ENCODE measurements at places on chromosomes 12 and 14. TPM values are rescaled to one million over a fixed set of nuclear protein-coding genes. Genes with fewer than 3 reads are reported as not detected.
A peak's percentile ranks its signal among the peaks of the same experiment; 100 is the strongest.

DNA sequence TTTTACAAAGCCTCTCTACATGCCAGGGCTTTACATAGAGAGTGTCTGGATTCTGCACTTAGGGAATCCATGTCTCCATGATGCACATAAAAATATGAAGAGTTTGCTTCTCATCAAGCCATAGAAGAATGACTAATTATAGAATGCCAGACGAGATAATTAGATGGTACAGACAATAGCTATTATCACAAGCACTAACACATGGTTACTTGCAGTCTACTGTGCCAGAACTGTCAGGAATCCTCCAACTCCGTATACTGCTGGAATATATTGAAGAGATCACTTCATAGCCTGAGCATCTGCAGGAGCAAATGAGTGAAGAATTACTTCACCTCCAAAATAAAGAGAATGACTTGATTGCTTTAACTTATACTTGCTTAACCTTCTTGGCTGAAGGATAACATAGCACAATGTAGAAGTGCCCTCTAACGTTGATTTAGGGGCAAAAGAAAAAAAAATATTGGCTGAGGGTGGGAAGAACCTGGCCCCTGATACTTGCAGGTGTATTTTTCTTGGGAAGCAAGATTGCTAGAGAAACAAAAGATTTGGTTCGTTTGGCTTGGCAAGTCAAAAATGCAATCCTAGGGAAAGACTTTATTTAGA is 272.8 kb upstream of the FAR2 start:
- no peak for DNase-seq

- no peak for DNase-seq
These were observed 22.9 kb downstream of the SPTLC2 start for GRCh38 chr14:77593501-77593961.

GRCh38 chr12:12903642-12904609 is 12.6 kb downstream of the GPRC5A start:
- DNase-seq: no peak

DNA sequence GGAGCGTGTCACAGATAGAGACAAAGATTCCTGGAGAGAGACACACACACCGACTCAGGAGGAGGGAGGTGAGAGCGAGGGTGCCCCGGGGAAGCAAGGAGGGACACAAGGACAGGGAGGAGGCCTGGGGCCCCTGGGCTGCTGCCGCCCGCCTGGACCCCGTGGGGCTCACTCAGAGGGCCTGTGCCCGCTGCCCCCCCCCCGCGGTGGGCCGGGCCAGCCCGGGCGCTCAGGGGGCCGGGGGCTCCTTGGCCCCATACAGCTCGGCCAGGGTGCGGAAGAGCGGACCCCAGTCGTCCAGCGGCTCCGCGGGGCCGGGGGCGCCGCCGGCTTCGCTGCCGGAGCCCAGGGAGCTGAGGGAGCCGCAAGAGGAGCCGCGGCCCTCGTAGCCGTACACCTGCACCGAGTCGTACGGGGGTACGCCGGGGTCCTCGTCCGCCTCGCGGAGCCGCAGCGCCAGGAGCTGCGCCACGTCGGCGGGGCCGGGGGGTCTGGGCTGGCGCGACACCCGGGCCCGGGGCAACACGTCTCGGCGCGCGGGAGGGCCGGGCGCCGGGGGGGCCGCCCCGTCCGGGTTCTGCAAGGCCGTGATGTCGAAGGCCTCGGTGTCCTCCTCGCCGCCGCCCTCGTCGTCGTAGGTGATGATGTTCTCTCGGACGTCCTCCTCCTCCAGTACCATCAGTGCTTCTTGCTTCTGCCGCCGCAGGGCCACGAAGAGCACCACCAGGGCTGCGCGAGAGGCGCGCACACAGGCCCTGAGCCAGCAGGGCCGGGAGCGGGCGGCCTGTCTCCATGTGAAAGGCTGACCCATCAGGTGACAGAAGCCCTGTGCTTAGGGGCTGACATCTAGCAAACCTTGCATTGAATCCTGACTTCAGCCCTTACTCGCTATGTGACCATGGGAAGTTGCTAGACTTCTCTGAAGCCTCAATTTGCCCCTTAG is 6.0 kb downstream of the PSMB11 start:
- peak; percentile 40 for DNase-seq

- no peak for DNase-seq
These were observed 30.2 kb upstream of the RNU6-8 start for GRCh38 chr14:32233260-32233659.

DNA sequence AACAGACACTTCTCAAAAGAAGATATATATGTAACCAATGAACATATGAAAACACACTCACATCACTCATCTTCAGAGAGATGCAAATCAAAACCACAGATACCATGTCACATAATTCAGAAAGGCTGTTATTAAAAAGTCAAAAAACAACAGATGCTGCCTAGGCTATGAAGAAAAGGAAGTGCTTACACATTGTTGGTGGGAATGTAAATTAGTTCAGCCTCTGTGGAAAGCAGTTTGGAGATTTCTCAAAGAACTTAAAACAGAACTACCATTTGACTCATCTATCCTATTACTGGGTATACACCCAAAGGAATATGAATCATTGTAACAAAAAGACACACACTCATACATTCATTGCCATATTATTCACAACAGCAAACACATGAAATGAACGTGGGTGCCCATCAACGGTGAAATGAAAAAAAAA is 35.1 kb downstream of the EIF2S3B start:
- no peak for DNase-seq

DNA sequence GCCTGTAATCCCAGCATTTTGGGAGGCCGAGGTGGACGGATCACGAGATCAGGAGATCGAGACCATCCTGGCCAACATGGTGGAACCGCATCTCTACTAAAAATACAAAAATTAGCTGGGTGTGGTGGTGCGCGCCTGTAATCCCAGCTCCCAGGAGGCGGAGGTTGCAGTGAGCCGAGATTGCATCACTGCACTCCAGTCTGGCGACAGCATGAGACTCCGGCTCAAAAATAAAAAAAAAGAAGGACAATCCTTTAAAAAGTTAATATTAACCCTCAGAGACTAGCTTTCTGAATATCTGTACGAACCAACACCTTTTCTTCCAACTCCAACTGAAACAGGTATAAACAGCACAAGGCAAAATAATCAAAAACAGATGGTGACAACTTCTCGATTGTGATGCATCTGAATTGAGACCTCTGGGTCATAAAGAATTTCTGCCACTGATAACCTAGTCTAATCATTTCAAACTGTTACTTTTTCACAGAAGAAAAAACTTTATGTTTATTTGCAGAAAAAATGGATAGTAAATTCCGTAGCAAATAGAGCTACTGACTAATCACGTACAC is 27.8 kb downstream of the CLIP1 start:
- DNase-seq: no peak

DNA sequence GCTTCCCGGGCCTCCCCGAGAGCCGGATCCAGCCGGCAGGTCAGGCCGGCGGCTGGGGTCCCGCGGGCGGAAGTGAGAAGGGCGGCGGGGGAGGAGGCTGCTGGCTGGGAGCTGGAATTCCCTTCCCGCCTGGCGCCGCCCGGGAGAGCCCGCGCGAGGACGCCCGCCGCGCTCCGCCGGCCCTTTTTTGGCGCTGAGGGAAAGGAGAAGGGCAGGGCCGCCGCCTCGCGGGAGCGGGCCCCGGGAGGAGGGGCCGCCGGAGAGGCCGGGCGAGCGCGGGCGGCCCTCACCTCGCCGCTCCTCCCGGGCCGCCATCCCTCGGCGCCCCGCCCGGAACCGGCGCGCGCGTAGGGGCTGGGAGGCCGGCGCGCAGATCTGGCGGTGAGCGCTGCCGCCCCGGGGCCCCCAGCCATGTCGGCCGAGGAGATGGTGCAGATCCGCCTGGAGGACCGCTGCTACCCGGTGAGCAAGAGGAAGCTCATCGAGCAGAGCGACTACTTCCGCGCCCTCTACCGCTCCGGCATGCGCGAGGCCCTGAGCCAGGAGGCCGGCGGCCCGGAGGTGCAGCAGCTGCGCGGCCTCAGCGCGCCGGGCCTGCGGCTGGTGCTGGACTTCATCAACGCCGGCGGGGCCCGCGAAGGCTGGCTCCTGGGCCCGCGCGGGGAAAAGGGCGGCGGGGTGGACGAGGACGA is at the start of the genes KLHL42 and MANSC4:
TSS of gene KLHL42 (plus strand) at position 314 of the 692 bp plus-strand sequence. CDS start at position 412, 98 bp downstream.
TSS of gene MANSC4 (minus strand) at position 317 of the 692 bp plus-strand sequence. CDS start 8,960 bp downstream, outside the sequence.
- DNase-seq: peak; percentile 89

- DNase-seq: no peak
These were observed 11.3 kb downstream of the GARIN6 start for GRCh38 chr12:99658671-99659349.

GRCh38 chr12:104930388-104931326 is 27.4 kb downstream of the SLC41A2 start:
- no peak for DNase-seq

GRCh38 chr14:69404883-69405282 is 6.4 kb downstream of the SLC39A9 start:
- no peak for DNase-seq

GRCh38 chr12:39427360-39427808 is 15.5 kb downstream of the KIF21A start:
- no peak for DNase-seq

- no peak for DNase-seq
These were observed 75.8 kb upstream of the CCDC91 start for GRCh38 chr12:28114488-28114887.

Gene TEX22
- not detected for total RNA-seq

Gene USP44
- 4.7 TPM for total RNA-seq

Gene ZNF384
- total RNA-seq: 28.8 TPM

Gene TCL1A
- not detected for total RNA-seq

Gene SERPINA3
- total RNA-seq: 98.1 TPM

Gene ACRBP
- 1.9 TPM for total RNA-seq

Gene MPHOSPH9
- total RNA-seq: 47.6 TPM

Data from sigmoid colon (tissue), 7 donors.